Activated CD4-positive, alpha-beta memory T cell treated with anti-CD3 and anti-CD28 coated beads, Interleukin-2, amount 10 ng/mL, durations not matched to agents 7 days and 5 days (primary cell): ENCODE measurements at places on chromosomes 7 and 10.

- H3K27me3 ChIP-seq: peaks cover 4% of the 10 kb centered on the region
- no peak overlapping the region for H3K27ac ChIP-seq
- no peak overlapping the region for H3K4me3 ChIP-seq
- no peaks in the 10 kb centered on the region for H3K4me1 ChIP-seq
- no peaks in the 10 kb centered on the region for H3K36me3 ChIP-seq
Measured at GRCh38 chr10:121687095-121687813, 89.0 kb upstream of the FGFR2 start.

DNA sequence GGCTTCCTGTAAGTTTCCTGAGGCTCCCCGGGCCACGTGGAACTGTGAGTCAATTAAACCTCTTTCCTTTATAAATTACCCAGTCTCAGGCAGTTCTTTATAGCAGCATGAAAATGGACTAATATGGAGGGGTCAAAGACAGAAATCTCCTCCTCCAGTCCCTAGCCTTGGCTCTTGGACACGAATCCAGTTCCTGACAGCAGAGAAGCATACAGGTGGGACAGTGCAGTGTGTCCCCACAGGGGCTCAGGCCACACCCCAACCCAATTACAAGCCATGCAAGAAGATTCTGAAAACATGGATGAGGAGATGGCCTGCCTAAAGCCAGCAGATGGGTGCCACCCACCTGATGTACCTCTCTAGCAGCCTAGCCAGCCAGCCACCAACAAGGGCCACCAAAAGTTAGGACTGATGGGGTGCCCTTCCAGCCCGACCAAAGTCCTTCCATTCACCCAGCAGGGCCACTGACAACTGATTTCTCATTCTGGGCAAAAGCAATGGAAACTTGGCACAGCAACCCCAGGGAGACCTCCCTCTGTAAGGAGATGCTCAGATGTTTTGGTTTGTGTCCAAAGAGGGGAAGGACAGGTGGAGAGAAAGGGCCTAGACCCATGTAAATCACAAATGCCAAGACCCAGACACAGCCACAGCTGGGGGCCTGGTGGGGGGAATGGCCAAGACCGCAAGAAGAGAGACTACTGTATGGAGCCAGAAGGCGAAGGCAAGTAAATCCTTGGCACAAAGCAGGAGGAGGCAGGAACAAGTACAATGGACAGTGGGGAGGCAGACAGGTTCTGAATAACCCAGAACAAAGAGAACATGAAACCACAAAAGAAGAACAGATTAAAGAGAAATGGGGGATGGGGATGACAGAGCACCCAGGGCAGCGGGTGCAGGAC, 13.6 kb downstream of the GPRIN2 start:
- H3K36me3 ChIP-seq: no peaks in the 10 kb centered on the region
- peaks cover 38% of the 10 kb centered on the region for H3K27me3 ChIP-seq
- no peak for DNase-seq
- no peak overlapping the region for H3K27ac ChIP-seq

- H3K27me3 ChIP-seq: no peaks in the 10 kb centered on the region
- DNase-seq: no peak
- no peaks in the 10 kb centered on the region for H3K36me3 ChIP-seq
Measured at GRCh38 chr7:12727455-12728191, 40.2 kb downstream of the ARL4A start.

DNA sequence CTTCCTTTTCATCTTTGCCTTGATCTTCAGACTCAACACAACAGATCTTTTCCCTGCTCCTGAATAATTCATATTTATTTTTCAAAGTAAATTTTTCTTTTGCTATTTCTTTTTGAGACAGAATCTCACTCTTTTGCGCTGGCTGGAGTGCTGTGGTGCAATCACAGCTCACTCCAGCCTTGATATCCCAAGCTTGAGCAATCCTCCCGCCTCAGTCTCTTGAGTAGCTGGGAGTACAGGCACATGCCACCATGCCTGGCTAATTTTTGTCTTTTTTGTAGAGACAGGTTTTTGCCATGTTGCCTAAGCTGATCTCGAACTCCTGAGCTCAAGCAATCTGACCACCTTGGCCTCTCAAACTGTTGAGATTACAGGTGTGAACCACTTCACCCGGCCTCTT, 9.2 kb downstream of the RTKN2 start:
- no peak overlapping the region for H3K4me3 ChIP-seq
- no peak for DNase-seq
- H3K4me1 ChIP-seq: no peaks in the 10 kb centered on the region

DNA sequence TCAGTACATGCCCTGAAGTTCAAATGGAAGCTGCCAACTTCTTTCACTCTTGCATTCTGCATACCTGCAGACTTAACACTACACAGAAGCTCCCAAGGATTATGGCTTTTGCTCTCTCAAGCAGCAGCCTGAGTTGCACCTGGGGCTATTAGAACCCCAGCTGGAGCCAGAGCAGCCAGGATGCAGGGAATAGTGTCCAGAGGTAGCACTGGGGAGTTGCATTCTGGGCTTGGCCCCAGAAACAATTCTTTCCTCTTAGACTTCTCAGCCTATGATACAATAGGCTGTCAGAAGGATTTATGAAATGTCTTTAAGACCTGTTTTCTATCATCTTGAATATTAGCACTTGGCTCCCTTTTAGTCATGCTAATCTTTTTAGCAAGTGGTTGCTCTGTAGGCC, 886.7 kb upstream of the GHITM start:
- no peaks in the 10 kb centered on the region for H3K36me3 ChIP-seq
- no peak for DNase-seq
- H3K4me3 ChIP-seq: no peak overlapping the region
- H3K27me3 ChIP-seq: no peaks in the 10 kb centered on the region
- H3K27ac ChIP-seq: no peak overlapping the region

DNA sequence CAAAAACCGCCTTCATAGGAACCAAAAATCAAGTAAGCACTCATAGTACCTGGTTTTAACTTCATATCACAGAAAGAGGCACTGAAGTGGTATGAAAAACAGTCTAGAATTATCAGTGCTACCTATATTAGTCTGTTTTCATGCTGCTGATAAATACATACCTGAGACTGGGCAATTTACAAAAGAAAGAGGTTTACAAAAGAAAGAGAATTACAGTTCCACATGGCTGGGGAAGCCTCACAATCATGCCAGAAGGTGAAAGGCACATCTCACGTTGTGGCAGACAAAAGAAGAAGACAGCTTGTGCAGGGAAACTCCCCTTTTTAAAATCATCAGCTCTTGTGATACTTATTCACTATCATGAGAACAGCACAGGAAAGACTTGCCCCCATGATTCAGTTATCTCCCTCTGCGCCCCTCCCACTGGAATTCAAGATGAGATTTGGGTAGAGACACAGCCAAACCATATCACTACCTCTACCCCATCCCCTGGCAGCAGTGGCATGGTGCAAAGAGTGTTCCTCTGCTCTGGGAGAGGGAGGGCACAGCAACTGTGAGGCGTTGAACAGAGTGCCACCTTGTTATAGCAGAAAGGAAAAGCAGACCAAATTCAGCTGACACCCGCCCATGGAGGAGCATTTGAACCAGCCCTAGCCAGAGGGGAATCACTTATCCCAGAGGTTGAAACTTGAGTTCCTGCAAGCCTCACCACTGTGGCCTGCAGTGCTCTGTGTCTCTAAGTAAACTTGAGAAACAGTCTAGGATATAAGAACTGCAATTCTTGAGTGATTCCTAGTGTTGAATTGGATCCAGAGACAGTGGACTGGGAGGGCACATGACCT, 61.9 kb upstream of the PTPRZ1 start:
- H3K27ac ChIP-seq: no peak overlapping the region
- no peak overlapping the region for H3K4me3 ChIP-seq
- no peaks in the 10 kb centered on the region for H3K27me3 ChIP-seq
- DNase-seq: no peak
- H3K36me3 ChIP-seq: no peaks in the 10 kb centered on the region

- H3K4me1 ChIP-seq: peaks cover 32% of the 10 kb centered on the region
- H3K27ac ChIP-seq: peak overlapping the region; percentile 64
- H3K36me3 ChIP-seq: peaks cover 14% of the 10 kb centered on the region
- peak overlapping the region; percentile 69 for H3K4me3 ChIP-seq
- DNase-seq: no peak
Measured at GRCh38 chr7:73565675-73566340, 8.3 kb upstream of the BCL7B start.

DNA sequence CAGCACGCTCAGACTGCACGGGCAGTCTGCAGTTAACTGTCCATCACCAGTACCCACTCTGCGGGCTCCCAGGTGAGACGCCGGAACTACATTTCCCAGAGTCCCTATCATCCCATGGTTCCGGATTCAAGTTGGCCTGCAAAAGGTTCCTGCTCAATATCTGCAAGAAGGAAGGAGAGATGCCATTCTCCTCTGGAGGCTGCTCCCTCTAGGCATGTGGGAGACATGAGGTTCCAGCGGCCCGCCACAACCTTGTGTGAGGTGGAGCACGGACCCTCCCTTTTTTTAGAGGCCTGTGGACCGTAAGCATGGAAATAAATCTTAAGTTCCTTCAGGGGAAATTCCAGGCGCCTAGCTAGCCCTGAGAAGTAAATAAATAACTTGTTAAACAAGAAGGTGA, 29.7 kb downstream of the NUP42 start:
- H3K4me3 ChIP-seq: no peak overlapping the region
- no peaks in the 10 kb centered on the region for H3K36me3 ChIP-seq
- DNase-seq: no peak
- no peaks in the 10 kb centered on the region for H3K4me1 ChIP-seq

DNA sequence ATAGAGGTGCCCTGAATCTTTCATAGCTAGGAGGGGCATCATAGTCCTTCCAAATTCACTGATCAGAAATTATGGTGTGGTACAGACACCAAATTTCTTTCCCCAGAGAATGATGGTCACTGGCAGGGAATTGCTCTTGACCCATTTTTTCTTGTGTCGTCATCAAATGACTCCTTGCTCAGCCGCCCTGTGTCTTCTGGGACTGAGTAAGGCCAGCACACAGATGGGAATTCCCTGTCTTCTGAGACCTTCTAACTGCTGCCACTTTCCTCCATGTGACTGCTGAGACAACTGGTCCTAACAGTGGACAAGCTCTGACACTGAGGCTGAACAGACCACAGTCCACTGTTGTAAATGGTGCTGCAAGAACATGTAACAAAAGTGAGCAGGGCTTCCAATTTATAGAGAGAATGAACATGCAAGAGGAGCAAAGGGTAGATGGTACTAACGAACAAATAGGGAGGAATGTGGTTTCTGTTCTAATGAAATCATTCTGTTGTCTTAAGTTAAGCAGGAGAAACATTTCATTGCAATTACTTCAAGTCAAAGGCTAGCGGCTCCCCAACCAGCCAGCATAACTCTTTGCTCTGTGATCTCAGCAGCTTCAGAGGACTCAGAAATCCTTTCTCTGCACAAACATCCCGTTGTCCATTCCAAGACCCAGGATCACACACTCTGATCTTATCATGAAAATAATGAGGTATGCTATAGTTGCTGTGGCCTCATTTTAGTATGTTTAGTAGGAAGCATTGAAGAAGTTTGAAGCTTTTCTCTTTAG, 235.9 kb upstream of the PRSS1 start:
- no peaks in the 10 kb centered on the region for H3K36me3 ChIP-seq
- no peak for DNase-seq
- H3K27ac ChIP-seq: no peak overlapping the region
- peaks cover 6% of the 10 kb centered on the region for H3K27me3 ChIP-seq
- H3K4me1 ChIP-seq: peaks cover 22% of the 10 kb centered on the region

DNA sequence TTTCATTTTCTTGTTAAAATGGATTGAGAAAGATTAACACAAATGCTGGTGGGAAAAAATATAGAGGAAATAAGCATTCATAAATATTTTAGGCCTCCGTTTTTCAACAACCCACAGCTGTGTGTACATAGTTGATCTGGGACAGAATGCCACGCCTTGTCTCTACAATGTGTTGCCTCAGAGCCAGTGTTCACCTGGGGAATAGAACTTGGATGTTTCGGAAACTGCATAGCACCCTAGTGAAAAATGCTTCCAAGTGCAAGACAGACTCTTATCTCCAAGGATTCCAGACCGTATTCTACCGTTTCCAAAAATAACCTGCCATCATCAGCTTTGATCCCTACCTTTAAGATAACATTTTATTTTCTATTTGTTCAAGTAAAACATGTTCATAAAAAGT, 260.9 kb downstream of the SDK1 start:
- H3K27ac ChIP-seq: no peak overlapping the region
- no peak for DNase-seq
- H3K36me3 ChIP-seq: no peaks in the 10 kb centered on the region
- H3K27me3 ChIP-seq: no peaks in the 10 kb centered on the region
- no peak overlapping the region for H3K4me3 ChIP-seq

DNA sequence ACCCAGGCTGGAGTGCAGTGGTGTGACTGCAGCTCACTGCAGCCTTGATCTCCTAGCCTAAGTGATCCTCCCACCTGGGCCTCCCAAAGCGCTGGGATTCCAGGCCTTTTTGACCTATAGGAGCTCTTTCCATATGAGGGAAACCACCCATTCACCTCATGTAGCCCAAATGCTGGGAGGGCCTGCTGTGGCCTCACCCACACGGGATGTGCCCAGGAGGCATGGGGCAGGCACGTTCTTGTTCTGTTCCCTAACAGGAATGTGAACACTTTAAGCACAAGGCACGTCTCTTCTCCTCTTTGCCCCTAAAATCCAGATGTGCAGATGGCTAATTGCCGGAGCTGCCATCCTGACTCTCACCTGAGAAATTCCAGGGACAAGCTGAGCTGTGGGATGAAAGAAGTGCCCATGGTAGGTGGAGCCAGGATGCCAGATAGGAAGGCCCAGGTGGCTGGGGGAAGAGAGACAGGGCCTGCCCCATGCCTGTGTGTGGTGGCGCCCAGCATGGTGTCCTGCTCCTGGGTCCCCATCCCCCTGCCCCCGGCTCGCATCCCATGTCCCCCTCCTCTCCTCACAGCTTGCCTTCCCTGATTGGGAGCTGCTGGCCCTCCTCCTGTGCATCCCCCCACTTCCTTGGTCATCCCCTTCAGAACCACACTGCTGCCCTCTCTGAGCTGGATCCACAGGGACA, 17.3 kb downstream of the CAMK2B start:
- no peaks in the 10 kb centered on the region for H3K36me3 ChIP-seq
- H3K4me1 ChIP-seq: peaks cover 8% of the 10 kb centered on the region
- peak; percentile 13 for DNase-seq
- peaks cover 22% of the 10 kb centered on the region for H3K27me3 ChIP-seq
- H3K27ac ChIP-seq: no peak overlapping the region

DNA sequence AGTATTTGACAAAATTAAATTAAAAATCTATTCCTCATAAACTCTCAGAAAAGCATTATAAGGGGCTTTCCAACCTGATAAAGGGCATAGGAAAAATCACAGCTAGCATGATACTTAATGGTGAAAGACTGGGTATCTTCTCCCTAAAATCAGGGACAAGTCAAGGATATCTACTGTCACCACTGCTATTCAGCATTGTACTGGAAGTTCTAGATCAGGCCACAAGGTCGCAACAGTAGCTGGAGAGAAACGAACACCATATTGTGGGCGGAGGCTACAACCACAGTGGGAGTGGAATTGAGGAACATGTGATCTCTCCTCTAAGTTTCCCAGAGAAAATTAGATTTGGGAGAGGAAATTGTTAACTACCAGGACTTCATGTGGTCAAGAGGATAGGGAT, 70.0 kb upstream of the NAMPT start:
- no peak overlapping the region for H3K27ac ChIP-seq
- H3K4me1 ChIP-seq: no peaks in the 10 kb centered on the region
- no peak overlapping the region for H3K4me3 ChIP-seq
